Muscle of back (tissue), 13 donors: ENCODE measurements at places on chromosomes 11 and 22.

GRCh38 chr22:18980829-18981228 lies 44.7 kb upstream of the PRODH start:
- DNase-seq: no peak

DNA sequence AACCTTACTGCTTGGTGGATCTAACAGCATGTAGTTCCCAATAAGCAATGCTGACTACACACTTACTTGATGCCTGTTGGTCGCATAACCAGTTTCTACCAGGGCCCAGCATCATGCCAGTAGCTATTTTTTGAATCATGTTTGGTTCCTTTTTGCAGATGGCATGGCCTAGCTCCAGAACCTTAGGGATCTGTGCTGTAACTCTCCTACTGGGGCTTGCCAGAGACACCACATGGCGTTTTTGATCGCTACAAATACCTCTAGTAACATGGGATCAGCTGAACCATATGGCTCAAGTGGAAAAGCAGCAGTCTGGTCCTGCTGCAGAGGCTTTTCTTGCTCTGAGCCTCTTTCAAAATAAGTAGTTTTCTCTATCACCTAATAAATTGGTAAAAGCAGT lies 654.6 kb upstream of the API5 start:
- DNase-seq: no peak

GRCh38 chr11:95576146-95576845 lies 213.3 kb downstream of the FAM76B start:
- DNase-seq: peak; percentile 67

DNA sequence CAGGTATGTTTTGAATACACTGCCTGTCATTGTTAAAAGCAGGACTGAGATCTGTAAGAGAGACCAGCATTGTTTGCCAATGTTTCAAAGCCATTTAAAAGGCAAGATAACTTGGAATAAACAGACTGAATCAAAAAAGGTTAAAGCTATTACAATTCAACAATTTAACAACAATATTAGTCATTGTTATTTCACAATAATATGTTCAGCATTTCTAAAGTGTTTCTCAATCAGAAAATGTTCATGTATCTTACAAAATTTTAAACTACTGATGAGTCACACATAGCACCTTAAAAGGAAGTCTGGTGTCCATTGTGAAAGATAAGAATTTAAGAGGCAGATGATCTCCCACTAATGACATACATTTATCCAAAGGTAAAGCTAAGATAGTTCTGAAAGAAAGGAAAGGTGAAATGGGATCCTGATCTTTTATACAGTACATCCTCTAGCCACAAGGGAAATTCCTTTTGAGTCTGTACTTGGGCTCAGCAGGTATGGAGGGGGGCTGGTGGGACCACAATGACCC lies 79.7 kb downstream of the MAML2 start:
- DNase-seq: no peak

DNA sequence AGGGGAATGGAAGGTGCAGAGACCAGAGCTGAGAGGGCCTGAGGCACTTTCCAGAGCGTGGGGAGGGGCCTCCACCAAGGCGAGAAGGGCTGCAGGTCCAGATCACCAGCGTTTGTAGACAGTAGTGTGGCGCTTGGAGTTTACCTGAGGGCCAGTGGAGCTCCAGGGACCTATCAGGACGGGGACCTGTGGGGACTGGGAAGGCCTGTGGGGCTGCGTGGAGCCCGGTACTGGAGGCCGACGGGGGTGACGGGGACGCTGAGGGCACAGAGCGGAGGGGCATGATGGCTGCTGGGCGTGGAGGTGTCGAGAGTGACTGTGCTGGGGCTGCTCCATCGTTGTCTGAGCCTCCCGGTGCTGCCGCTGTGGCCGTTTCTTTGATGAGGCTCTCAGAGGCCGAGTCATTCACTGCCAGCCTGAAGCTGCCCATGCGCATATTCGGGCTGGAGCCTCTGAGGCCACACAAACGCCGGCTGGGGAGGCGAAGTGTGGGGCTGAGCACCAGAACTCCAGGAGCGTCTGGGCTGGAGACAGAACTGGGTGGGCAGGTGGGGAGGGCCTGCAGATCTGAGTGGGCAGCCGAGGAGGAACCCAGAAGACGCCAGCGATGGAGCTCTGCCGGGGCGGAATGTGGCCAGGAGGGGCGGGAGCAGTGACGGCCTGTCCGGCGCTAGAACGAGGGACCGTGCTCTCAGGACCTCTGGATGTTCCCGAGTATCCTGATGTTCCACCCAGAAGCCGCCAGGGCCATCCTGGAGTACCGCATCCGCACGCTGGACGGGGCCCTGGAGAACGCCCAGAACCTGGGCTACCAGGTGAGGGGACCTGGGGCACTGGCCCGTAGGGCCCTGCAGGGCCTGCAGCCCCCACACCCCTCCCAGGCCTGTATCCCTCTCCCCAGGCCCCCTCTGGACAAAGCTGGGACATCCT lies 2.6 kb downstream of the PGGHG start:
- DNase-seq: no peak

- no peak for DNase-seq
Observed at GRCh38 chr22:20864186-20864908, 5.5 kb downstream of the SNAP29 start.

DNA sequence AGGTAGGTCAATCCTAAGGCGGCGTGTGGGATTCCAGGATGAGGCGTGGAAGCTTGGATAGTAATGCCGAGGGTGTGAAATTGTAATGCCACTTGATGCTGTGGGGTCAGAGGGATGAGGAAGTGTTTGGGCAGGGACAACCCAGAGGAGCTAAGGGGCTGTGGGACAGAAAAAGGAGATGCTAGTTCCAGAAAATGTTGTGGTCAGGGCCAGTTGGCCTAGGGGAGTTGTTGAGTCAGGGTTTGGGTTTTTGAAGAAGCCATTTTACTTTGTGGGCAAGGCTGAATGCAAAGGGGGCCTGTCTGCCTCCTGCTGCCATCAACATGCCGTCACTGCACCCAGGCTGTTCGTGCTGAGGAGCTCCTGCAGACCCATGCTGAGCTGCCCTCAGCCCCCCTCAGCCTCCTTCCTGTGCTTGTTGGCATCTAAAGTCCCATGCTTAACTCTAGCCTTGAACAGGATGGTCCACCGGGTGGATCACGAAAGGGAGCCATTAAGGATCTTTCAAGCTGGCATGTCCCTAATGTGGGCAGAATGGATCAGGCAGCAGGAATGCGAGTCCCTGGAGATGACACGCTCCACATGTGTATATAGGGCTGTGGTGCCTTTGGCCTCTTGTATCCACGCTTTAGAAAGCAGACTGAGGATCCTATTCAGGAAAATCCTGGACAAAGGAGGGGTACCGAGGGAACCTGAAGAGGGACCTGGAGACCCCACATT lies 2.1 kb downstream of the C11orf16 start:
- DNase-seq: no peak

GRCh38 chr11:70402685-70403084 lies 4.4 kb downstream of the CTTN start:
- no peak for DNase-seq

DNA sequence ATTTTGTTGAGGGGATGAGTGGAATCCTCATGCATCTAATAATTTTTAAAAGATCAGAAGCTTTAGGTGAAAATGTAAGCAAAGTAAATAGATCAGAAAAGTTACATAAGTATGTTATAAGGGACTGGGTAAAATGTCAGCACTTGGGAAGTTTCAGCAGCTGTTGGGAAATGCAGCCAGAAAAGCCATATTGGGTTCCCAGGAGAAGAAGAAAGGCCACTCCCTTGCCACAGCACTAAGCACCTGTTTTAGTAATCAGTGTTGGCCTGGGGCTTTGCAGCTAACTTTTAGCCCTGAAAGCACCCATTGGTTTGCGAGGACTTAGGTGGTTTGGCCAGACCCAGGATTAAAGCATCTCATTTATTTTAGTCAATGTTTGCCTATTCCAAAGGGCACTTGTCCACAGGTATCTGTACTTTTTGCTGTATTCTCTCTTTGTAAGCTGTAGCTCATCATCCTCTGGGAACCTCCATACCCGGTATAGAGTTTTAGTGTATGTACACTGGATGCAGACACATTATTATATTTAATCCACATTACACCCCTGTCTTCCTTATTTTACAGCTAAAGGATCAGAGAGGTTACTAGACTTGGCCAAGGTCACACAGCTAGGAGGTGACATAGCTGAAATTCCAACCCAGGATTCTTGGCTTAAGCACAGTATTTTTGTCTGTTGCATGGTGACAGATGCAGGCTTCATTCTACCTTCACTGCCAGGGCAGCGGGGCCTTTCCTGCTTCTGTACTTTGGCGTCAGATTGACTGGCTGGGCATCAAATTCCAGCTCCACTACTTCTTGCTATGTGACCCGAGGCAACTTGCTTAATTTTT lies 127.7 kb upstream of the SESN3 start:
- peak; percentile 62 for DNase-seq

- peak; percentile 55 for DNase-seq
Observed at GRCh38 chr11:88292171-88292843, 45.2 kb downstream of the CTSC start.

GRCh38 chr22:36298118-36298517 lies 45.2 kb downstream of the APOL1 start:
- no peak for DNase-seq

GRCh38 chr11:85989746-85990145 lies 79.1 kb downstream of the PICALM start:
- DNase-seq: no peak

GRCh38 chr11:113817162-113817561 lies 37.6 kb downstream of the CLDN25 start:
- no peak for DNase-seq

DNA sequence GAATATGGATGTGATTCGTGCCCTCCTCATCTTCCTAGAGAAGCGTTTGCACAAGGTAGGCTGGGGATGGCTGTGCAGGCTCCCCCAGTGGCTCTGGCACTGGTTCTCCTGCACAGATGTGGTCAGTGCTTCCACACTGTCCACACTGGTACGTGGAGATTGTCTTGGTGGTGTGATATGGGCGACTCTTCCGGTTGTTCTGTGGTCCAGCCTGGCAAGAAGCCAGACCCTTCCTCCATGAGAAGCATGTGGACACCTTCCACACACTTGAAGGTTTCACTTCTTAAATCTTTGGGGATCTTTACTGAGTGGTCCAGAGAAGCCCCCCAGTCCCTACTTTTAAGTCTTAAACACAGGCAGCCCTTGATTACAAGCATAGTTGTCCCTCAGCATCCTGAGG lies 3.8 kb downstream of the RIC8A start:
- no peak for DNase-seq

DNA sequence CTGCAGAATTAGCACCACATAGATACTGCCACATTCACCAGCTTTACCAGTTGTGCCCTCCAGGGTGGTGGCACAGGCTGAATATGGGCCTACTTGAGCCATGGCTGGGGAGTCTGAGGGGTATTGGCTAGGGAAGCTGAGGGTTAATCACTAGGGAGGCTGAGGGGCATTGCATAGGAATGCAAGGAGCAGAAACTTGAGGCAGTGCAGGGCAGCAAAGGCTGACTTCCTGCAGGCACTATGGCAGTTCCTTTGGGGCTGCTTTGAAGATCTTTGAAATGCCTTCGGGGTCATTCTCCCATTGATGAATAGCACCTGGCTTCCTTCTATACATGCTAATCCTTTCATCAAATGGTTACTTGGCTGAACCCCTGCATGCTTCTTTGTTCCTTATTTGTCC lies 171.5 kb downstream of the RCN1 start:
- DNase-seq: no peak

DNA sequence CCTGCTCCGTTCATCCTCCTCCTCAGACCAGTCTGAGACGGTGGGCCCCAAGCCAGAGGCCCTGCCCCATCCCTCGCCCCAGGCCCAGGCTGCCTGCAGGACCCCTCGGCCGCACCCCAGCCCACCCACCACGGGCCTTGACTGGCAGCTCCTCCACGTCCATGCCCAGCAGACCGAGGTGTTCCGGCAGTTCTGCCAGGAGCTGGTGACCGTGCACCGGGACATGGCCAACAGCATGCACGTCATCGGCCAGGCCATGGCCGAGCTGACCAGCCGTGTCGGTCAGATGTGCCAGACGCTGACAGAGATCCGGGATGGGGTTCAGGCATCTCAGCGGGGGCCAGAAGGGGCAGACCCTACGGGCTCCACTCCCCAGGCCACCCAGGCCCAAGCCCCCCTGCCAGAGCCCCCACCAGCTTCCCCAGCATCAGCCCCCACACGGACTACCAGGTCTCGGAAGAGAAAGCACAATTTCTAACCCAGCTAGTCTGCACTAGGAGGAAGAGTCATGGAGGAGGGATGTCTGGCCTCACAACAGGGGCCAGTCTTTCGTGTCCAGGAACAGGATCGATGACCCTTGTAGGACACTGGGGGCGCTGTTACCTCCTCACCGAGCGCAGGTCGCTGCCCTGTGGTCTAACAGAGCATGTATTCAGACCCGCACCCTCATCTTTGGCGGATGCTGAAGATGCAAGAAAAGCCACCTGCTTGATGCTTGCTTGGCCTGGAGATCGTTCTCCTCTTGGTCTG lies 66.3 kb downstream of the PRDM11 start:
- no peak for DNase-seq

DNA sequence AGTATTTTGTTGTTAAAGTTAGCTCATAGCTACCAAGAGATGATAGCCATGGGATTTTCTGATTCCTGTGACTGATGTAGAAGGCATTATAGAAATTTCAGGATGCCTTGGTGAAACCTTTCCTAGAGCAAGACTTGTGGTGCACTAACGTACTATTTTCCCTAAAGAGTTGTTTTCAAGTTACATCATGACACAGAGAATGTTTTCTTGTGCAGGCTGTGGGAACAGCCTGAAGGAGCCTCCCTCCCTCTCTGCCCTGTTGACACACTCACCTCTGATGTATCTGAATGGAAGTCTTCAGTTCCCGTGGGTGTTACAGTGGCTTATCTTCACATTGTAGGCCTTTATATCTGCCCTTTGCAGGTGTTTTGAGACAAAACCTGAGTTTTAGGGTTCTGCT lies 121.6 kb downstream of the LDLRAD3 start:
- no peak for DNase-seq

DNA sequence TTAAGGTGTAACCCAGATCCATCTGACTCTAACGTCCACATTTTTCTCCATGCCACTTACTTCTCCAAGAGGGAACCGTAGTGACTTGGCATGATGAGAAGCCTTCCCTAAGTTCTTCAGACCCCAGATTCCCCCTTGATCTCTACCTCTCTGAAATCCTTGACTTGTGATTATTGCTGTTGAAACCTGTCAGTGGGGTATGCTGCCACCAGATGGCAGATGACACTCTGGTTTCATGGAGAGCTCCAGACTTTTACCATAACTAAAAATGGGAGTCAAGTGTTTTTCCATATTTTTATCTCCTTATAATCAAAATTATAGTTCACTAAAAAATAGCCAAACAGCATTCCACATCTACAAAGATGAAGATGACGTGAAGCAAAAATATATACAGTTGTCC lies 504.2 kb downstream of the SOX6 start:
- no peak for DNase-seq

GRCh38 chr11:65008873-65009272 lies 5.1 kb upstream of the ARL2 start:
- no peak for DNase-seq
